ENCODE measurements at places on chromosomes 6 and 20.
A peak's percentile ranks its signal among the peaks of the same experiment; 100 is the strongest.

DNA sequence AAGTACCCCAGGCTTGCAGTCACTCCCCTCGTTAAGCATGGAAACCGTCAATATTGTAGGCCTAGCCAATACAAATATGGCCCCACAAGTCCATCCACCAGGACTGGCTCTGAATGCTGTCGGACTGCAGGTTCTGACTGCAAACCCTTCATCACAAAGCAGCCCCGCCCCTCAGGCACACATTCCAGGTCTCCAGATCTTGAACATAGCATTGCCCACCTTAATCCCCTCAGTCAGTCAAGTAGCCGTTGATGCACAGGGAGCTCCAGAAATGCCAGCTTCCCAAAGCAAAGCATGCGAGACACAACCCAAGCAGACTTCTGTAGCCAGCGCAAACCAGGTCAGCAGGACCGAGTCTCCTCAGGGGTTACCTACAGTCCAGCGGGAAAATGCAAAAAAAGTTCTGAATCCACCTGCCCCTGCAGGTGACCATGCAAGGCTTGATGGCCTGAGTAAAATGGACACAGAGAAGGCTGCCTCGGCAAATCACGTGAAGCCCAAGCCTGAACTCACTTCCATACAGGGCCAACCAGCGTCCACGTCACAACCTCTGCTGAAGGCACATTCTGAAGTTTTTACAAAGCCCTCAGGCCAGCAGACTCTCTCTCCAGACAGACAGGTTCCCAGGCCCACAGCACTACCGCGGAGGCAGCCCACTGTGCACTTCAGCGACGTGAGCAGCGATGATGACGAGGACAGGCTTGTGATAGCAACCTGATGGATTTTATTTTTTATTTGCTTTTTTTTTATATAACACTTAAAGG, 126.2 kb upstream of the EDN1 start:
- no peak for DNase-seq

GRCh38 chr6:120348926-120349325, 985.4 kb downstream of the TBC1D32 start:
- DNase-seq: no peak

- peak; percentile 70 for DNase-seq
Observed at GRCh38 chr6:155248008-155249001, 15.5 kb upstream of the CLDN20 start.

DNA sequence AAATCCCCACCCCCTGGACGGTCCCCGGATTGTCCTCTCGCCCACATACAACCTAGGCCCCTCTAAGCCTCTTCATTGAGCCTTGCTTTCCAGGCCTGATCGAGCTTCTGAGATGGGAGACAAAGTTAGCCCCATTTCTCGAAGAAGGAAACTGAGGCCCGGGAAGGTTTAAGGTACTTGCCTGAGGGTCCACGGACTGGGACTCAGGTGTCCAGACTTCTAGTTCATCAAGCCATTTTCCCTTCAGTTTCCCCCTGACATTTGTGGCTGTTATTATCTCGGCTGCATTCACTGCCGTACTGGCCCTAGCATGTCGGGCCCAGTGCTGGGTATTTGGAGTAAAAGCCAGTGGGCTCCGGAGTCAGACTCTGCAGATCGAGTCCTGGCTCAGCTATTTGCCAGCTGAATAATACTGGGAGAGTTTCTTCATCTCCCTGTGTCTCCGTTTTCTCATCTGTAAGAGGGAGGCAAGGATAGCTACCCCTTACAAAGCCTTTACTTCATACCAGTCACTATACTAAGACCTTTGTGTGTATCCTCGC, 633 bp downstream of the RPRD1B start:
- no peak for DNase-seq

GRCh38 chr20:33217052-33217451, at the start of gene BPIFA3:
TSS of gene BPIFA3 (plus strand) at chr20:33217352. CDS start at chr20:33217537, 185 bp downstream.
- no peak for DNase-seq

DNA sequence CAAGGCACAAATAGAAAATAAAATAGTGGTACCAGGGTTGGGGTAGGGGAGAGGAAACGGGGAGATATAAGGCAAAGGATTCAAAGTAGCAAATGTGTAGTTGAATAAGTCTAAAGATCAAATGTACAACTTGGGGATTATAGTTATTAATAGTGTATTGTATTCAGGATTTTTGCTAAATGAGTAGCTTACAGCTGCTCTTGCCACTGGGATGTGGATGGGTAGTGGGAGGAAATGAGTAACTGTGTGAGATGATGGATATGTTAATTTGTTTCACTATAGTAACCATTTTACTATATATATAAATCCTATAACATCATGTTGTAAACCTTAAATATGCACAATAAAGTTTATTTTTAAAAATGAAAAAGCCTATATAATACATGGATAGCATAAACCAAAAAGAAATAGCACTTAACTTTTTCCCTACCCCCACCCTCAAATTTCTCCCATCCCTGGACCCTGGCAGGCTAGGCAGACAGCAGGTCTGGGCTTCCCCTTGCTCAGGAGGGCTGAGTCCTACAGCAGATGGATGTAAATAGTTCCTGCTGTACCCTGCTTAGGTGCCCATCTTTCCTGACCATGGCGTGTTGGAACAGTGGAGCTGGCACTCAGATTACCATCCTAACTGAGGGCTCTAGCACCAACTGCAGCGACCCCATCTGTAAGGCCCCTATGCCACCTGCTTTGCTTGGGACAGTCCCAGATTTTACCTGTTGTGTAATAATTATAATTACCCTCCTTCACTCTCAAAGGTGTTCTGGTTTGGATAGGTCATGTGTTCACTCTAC, 28.6 kb upstream of the PBOV1 start:
- no peak for DNase-seq

- peak; percentile 11 for DNase-seq
Observed at GRCh38 chr6:29419516-29419915, 4.8 kb downstream of the OR12D1 start.

GRCh38 chr6:127391094-127391953, 47.9 kb upstream of the ECHDC1 start:
- DNase-seq: no peak

DNA sequence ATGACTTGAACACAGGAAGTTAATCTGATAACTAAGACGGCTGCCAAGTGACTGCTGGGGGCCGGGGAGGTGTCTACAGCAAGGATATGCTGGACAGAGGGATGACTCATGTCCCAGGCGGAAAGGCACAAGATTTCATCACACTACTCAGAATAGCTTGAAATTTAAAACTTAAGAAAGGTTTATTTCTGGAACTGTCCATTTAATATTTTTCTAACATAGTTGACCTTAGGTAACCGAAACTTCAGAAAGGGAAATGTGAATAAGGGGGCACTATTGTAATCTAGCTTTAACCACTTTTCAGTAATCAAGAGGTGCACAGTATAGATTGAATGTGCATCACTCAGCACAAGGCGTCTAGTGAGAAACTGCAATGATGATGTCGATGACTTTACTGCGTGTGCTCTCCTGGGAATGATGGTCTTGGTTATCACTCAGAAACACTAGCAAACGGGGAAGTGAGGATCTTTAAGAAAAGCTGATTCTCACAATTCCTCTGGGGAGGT, 171.5 kb downstream of the QKI start:
- peak; percentile 27 for DNase-seq

GRCh38 chr20:63825331-63826118, 5.5 kb downstream of the ZBTB46 start:
- no peak for DNase-seq

GRCh38 chr6:45742591-45742990, 273.1 kb downstream of the CLIC5 start:
- no peak for DNase-seq

GRCh38 chr6:62716719-62717118, 430.7 kb upstream of the KHDRBS2 start:
- DNase-seq: no peak

DNA sequence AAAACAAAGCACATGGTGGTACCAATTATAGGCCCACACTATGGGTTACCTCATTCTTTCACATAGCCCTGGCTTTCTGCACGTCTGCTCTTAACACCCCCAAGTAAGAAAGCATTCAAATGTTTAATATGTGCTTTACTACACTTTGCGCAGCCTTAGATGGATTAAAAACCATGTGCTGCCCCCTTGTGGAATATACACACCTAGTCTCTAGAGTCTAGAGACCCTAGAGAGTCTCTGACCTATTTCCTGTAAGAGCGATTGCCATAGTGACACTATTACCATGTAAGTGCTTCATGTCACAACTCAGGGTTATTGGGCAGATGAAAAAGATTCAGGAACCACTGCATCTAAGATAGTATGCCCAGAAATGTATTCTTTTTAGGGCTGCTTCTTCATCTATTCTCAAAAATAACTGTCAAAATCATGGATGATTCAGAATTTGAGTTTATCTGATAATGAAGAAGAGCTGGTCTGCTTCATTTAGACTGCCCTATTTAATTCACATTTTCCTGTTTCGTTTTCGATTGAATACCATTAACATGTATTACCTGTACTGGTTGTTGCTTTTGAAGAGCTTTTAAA, 186.3 kb downstream of the ADGB start:
- peak; percentile 67 for DNase-seq

GRCh38 chr6:36593569-36594028, 563 bp upstream of the SRSF3 start:
- DNase-seq: peak; percentile 90

DNA sequence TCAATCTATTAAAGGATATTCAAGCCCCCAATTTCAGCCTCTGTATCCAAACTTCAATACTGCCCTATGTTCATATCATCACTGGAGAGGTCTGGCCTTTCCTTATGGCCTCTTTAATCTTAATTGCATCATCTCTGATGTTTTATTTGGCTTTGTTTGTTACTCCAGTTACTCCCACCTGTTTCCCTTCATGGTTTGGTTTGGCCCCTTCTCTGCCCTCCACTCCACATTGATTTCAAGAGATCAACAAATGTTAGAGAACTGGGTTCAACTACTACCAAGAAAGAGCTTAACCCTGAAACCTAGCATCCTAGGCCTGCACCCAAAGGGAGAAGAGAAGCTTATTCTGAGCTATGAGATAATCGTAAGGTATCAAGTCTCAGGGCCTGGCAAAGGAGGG, 221.6 kb downstream of the LAMA2 start:
- no peak for DNase-seq

DNA sequence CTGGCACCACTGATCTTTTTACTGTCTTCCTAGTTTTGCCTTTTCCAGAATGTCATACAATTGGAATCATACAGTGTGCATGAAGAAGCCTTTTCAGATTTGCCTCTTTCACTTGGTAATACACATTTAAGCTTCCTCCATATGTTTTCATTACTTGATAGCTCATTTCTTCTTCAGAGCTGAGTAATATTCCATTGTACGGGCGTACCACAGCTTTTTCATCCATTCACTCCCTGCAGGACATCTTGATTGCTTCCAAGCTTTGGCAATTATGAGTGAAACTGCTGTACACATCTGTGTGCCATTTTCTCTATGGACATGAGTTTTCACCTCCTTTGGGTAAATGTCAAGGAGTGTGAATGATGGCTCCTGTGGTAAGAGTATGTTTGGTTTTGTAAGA, 46.2 kb upstream of the LY86 start:
- DNase-seq: no peak

GRCh38 chr6:160462551-160463109, 114.5 kb downstream of the SLC22A3 start:
- no peak for DNase-seq

DNA sequence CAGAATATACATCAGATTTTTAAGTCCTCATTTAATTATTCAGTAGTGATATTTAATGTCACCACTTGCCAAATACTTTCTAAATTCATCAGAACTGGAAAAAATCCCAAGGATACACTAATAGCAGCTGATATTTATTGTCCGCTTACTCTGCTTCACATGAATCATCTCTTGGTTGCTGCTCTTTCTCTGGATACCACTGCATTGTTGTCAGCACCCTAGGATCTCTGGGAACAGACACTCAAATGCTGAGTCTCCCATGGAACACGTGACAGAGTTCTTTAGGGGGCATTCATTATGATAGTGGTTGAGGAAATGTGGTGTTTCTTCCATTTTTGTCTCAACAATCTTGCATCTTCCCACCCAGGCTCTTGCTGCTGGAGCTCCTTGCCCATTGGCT, 318.0 kb downstream of the RFPL4B start:
- no peak for DNase-seq

DNA sequence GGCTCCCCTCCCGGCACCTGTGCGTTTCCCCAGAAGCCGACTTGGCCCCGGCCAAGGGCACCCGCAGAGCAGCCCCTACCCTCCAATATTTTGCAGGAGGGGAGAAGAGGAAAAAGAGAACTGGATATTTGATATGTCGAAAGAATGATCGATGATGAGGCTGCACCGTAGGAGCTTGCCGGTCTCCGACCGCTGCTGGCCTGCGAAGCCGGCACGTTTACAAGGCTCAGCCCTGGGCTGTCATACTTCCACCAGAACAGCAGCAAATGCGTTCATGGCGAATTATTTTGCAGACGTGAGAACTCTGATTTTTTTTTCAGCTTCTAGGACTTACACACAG, 296.7 kb downstream of the TFAP2C start:
- no peak for DNase-seq

GRCh38 chr20:45452772-45453691, 16.5 kb upstream of the WFDC2 start:
- no peak for DNase-seq

DNA sequence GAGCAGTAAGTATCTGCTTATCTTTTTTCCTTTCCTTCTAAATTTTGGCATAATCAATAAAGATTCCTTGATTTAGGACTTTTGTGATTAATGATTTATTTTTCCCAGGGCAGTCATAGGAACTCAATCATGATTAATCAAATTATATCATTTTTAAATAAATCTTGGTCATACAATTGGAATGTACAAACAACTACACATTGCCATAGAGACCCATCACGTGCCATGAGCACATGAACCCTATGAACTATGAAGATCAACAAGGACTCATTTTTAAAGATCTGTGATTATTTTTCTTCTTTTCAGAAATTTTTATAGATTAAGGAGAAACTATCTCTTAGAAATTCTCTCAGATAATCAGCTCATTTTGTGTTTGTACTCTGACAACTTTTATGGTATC, 622.4 kb downstream of the BCKDHB start:
- no peak for DNase-seq
